ENCODE measurements at places on chromosomes 2 and 18.

DNA sequence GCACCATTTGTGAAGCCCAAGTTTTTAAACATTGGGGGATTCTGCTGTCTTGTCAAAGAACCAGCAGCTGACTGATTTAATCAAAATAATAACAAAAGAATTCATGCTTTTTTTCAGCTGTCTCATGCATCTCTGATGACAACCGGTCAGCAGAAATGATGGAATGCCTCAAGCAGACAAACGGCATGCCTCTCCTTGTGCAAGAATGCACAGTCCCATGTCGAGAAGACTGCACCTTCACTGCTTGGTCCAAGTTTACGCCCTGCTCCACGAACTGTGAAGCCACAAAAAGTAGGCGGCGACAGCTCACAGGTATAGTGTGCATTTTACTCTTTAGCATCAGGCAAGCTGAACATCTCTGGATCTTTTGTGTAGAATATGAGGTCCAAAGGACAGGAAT, 558.8 kb upstream of the HNMT start:
- DNase-seq: no peak

GRCh38 chr2:9167718-9168657, 38.6 kb upstream of the ASAP2 start:
- no peak for DNase-seq

- no peak for DNase-seq
These were observed 8.2 kb downstream of the DPP4 start for GRCh38 chr2:162065767-162066166.

DNA sequence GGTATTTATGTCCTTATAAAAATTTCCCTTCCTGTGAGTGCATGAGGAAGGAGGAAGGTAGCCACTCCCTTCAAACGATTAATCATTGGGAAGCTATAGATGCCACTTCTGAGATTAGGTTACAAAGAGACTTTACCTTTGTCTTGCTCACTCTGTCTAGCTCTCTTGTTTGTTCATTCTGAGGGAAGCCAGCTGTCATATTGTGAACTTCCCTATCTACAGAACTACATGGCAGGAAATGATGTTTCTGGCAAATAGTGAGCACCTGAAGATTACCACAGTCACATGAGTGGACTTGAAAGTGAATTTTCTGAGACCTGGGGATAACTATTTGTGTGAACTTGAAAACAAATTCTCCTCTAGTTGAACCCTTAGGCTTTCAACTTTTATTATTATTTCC, 776.8 kb downstream of the CCDC85A start:
- DNase-seq: no peak

- peak; percentile 48 for DNase-seq
These were observed 584 bp upstream of the DNER start for GRCh38 chr2:229714736-229715541.

- no peak for DNase-seq
These were observed 1195.1 kb upstream of the CHAC2 start for GRCh38 chr2:52572469-52572894.

GRCh38 chr2:102915128-102915527, 153.3 kb downstream of the TMEM182 start:
- peak; percentile 16 for DNase-seq

DNA sequence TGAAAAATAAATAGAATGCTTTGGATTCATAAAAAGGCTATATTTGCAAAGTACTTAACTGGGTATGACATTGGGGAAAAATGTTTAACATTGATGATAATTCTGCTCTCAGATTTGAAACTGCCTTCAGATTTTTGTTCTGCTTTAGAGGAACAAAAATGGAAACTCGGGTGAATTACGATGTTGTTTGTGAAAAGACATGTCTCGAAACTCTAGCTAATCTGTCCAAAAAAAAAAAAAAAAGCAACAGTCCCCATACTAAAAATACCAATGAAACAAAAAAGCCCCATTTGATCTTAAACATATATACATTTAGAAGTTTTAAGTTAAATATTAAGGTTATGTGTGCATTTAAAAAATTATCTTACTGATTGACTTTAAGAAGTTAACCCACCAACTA, 3.0 kb downstream of the ZDBF2 start:
- no peak for DNase-seq

DNA sequence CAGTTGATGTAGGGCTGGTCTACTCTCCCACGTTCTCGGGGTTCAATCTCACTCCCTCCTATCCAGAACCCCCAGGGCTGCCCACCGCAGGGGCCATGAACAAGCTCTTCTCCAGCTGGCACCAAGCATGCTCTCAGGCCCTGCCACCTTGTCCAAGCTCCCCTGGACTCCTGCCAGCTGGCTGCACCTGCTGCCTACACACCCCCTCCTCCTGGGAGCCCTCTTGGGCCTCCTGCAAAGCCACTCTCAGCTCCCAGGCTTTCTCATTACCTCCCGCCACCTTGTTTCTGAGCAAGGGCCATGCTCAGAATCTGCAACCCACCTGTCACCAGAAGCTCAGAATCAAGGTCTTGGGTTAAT, 56.0 kb downstream of the HDAC4 start:
- DNase-seq: no peak

DNA sequence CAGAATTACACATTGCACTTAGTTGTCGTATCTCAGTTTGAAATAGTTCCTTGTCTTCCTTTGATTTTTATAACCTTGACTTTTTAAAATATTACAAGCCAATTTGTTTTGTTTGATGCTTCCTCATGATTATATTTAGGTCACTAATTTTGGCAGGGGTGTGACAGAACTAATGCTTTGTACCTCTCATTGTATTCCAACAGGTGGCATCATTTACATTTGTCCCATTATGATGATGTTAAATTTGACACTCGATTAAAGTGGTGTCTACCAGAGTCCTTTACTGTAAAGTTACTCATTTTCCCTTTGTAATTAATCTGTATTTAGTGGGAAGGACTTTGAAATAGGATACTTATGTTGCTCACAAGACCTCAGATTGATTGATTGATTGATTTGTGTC, 21.5 kb upstream of the MFSD2B start:
- DNase-seq: peak; percentile 42

GRCh38 chr2:177717831-177718618, 325.5 kb downstream of the AGPS start:
- DNase-seq: no peak

Data from kidney glomerular epithelial cell (primary cell).